Activated T-helper 1 cell treated with anti-CD3 and anti-CD28 coated beads, Interleukin-12 subunit alpha, Interleukin-12 subunit beta, Interleukin-2, Interleukin-4 antibody, amounts not matched to agents 30 ng/mL and 10 ng/mL and 1 ng/mL, durations not matched to agents 14 hours and 24 hours and 36 hours (primary cell): ENCODE measurements at places on chromosomes 13 and 19.

GRCh38 chr13:32914686-32915085 is 101.5 kb upstream of the KL start:
- DNase-seq = no peak

GRCh38 chr13:110881839-110882627 is 32.8 kb downstream of the ANKRD10 start:
- DNase-seq = no peak

DNA sequence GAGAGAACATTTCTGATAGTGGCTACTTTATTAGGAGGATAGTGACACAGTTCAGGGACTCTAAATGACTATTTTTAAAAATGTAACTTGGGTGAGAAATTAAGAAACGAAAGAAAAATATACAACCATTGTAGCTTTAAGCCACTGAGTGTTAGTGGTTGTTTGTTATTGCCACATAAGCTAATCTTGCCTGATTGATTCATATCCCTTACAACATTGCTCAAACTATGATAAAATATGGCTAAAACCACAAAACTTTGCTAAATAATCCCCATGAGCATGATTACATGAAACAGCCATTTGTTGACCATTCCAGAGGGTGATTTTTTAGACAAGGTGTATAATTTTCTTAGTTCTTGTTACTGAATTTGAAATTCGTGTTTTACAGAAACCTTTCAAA is 343.4 kb downstream of the SLITRK5 start:
- DNase-seq = no peak

DNA sequence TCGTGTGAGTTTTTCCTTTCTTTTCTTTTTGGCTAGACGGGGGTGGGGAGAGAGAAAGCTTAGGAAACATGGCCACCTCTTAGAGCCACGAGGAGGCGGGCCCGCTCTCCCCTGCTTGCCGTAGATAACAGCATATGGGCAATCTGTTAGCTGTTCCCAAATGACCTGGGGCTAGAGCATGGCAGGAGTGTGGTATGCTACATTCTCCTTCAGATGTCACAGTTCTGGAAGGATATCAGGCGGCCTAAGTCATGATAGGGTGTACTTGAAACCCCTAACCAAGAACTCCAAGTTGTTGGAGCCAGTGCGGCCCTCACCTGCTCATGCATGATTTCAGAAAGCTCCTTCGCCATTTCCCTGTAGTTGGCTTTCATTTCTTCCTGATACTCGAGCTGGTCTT is 44.3 kb upstream of the SLC15A1 start:
- DNase-seq = no peak

- no peak for DNase-seq
Observed at GRCh38 chr13:34030782-34031181, 212.8 kb downstream of the RFC3 start.

GRCh38 chr19:1952635-1953034 is 11.7 kb downstream of the CSNK1G2 start:
- no peak for DNase-seq

- no peak for DNase-seq
Observed at GRCh38 chr19:57512845-57513244, 13.1 kb downstream of the ZNF773 start.

DNA sequence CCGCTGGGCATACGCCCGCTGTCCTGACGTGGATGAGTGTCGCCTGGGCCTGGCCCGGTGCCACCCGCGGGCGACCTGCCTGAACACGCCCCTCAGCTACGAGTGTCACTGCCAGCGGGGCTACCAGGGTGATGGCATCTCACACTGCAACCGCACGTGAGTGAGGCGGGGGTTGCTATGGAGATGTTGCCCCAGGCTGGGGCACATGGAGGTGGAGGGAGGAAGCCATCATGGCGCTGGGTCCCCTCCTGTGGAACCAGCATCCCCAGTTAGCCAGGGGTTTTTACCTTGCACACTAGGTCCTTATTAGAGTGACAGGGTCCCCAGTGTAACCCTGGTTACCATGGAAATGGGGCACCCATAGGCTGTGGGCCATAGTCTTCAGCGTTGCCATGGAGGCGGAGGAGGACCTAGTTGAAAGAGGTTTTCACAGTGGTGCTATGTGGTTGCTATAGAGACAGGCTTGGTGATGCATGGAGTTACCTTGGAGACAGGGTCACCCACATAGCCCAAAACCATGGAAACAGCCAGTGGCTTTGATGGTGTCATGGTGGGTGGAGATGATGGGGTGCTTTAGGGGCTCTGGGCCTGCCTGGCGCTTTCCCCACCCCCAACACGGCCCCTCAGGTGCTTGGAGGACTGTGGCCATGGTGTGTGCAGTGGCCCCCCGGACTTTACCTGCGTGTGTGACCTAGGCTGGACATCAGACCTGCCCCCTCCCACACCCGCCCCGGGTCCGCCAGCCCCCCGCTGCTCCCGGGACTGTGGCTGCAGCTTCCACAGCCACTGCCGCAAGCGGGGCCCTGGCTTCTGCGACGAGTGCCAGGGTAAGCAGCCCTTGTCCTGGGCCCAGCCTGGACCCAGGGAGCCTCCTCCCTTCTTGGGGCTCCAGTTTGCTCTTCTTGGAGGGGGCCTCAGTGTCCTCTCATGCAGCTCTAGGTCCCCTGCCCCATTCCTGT is 27.1 kb downstream of the MEGF8 start:
- no peak for DNase-seq

- DNase-seq = no peak
Observed at GRCh38 chr13:69545551-69545950, 562.1 kb upstream of the ATXN8OS start.

GRCh38 chr19:18484992-18485391 is 36.9 kb downstream of the ELL start:
- no peak for DNase-seq

DNA sequence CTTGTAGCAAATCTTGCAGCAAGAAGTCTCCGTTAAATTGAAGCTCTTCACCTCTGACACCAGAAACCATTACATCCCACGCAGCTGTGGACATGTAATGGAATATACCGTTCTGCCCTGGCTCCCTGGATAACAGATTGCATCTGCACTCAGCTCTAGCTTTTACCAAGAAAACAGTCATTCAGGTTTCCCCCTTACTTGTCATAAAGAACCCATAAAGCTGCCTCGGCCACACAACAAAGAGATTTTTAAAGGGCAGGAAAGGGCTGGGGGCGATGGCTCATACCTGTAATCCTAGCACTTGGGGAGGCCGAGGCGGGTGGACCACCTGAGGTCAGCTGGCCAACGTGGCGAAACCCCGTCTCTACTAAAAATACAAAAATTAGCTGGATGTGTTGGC is 127.6 kb upstream of the RFC3 start:
- no peak for DNase-seq

- no peak for DNase-seq
Observed at GRCh38 chr19:55498246-55498840, 10.1 kb downstream of the SSC5D start.

- DNase-seq = no peak
Observed at GRCh38 chr13:59793107-59793506, 370.6 kb downstream of the DIAPH3 start.

- DNase-seq = no peak
Observed at GRCh38 chr19:35249146-35249847, 495 bp downstream of the LSR start.

DNA sequence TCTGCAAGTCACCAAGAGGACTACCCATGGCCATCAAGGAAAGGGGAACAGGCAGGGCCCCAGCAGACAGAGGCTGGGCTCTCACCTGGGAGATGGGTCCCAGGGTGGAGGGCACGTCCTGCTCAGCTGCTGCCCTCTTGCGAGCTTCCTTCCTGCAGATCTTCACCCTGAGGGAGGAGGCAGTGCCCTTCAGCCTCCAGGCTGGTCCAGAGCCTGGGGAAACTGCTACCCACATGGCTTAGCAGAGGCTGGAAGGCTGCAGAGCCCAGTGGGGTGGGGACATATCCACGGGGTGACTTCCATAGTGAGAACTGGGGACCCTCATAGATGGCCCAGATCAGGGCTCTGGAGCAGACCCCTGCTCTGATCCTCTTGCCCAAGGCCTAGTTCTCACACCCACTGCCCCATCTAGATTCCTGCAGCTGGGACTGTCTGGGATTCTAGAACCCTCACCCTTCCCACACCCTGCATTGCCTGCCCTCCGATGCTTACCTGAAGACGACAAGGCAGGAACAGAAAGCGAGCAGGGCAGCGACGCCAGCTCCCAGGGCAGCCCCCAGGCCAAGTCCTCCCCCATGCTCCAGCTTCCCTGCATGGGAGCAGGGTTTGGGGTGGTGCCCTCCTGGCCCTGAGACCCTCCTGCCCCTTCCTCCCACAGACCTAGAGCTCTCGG is 9.0 kb downstream of the SIGLEC11 start:
- DNase-seq = no peak

- DNase-seq = no peak
Observed at GRCh38 chr19:17686592-17687024, 1.5 kb downstream of the UNC13A start.

GRCh38 chr19:49859682-49860335 is 7.6 kb downstream of the PNKP start:
- no peak for DNase-seq

DNA sequence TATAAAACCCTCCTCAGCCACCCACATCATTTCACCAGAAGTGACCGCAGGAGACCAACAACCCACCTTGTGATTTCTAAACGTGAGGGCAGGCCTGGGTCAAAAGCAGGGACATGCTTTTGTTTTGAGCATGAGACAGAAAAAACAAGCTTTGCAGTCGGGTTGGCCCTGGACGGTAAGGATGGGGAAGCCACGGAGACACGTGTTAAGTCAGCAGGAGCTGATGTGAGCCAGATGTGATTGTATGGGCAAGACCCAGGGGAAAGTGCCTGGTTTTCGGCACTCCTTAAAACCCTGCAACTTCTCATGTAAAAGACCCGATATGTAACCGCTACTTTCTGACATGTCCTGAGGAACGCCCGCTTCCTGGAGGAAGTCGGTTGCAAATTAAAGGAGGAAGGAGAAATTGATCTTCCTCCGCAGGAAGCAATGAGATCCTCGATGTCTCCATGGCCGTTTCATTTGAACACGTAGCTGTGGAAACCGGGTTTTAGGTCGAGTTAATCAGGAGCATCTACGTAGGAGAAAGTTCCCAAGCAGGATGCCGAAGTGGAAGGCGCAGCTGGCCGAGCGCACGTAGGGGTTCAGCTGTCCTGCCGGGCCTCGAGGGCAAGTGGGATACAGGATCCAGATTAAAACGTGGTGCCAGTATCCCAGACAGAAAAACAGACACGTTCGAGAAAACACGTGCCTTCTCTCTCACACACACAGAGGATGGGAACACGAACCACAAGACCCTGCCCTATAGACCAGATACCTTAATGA is 40.5 kb upstream of the POMP start:
- DNase-seq = no peak

- DNase-seq = no peak
Observed at GRCh38 chr13:43088093-43088511, 64.7 kb downstream of the DNAJC15 start.

GRCh38 chr13:29160862-29161261 is 340.7 kb downstream of the MTUS2 start:
- no peak for DNase-seq

DNA sequence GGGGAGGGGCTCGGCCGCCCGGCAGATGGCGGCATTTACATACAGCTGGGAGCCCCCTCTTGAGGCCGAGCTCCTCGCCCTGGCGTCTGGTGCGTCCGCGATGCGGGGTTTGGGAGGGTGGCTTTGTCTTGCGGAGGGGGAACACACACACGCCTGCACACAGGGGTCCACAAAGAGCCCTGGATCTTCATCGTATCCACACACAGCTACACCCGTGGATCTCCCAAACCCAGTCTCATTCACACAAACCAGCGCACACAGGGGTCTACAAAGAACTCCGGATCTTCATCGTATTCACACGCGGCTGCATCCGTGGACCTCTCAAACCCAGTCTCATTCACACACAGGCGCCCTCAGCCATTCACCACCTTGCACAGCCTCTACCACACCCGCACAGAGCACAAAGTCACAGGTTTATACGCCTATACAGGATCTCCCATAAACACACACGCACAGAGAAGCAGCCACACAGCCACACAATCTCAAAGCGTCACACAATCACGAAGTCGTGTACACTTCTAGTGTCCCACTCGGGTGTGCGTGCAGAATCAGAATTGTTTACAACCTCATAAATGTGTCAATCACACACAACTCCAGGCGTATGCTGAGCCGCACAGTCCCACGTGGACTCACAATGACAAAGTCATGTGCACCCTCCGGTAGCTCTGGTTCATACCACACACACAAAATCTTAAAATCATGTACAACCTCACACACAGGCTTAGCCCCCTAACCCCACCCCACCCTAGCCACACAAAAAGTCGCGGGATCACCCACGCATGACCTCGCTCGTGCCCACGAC is 550 bp upstream of the DLL3 start:
- no peak for DNase-seq

DNA sequence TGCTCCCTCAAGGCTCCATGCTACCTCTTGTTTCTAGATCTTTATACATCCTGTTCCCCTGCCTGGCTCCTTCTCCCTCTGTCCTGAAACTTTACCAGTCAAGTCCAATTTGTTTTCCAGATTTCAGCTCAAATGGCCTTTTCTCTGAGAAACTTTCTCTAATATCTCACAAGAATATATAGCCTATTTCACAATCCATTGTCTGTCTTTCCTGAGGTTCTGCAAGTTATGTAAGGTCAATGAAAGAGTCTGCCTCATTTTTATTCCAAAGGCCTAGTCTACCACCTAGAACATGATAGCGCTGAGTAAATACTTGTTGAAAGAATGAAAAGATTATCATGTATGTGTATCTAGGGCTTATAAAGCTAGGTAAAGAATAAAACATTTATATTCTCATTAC is 348.8 kb downstream of the SPRY2 start:
- DNase-seq = no peak

DNA sequence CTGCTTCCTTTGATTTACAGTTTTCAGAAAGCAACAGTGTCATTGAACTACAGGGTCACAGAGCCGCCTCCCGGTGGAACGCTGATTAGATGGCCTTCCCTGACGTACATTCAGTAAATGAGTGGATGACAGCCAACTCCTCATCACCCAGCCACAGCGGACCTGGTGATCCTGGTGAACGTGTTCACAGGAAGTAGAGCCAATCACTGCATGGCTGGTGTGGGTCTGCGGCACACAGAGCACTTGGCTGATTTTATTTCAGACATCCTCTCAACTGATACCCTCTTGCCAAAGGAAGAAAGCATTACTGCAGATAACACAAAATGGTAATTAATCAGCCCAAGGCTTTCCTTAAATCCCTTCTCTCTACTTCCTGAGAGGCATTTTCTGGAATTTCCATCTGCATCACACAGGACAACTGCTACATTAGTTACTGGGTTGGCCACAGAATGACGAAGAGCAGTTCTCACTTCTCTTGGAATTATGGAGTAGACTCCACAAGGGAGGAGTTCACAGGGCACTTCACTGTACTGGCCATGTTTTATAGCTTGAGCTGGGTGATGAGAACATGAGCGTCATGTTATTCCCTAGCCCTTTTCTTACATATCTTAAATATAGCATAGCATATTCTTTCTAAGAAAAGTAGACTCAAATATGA is 84.0 kb upstream of the SLC7A1 start:
- no peak for DNase-seq

DNA sequence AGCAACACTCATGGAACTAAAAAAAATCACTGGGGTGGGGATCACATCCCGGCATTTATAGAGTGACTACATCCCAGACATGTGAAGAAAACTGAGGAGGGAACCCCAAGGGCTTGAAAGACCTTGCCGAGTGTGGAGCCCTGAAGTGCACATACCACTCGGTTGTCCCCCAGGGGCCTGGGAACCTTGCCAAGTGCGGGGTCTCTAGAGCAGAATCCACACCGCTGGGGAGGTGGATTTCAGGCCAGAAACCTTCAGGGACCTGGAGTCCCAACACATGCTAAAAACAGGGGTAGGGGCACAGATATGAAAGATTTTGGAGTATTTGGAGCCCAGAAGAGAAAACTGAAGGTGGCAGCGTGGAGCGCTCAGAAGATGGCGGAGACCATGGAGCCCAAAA is 35.2 kb downstream of the ERICH4 start:
- no peak for DNase-seq
